ENCODE measurements at places on chromosomes 2 and 18.
A peak's percentile ranks its signal among the peaks of the same experiment; 100 is the strongest.

GRCh38 chr2:107006836-107007235 is 120.9 kb upstream of the ST6GAL2 start:
- DNase-seq, result no peak

DNA sequence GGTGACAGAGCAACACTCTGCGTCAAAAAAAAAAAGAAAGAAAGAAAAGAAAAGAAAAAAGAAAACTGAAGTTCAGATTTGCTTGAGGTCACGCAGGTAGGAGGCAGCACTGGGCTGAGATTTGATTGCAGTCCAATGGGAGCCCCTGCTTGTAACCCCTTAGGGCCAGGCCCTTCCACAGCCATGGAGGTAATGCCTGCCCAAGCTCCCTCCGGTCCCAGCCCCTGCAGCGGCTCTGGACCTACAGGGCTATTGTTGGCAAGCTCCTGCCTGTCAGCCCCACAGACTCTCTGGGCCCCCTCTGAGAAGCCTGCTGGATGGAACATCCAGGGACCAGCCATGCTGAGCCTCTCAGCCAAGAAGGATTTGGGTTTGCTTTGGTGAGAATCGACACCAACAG is 12.2 kb downstream of the ZFP36L2 start:
- DNase-seq, result no peak

- peak; percentile 72 for DNase-seq
Measured at GRCh38 chr2:85133751-85134254, 611 bp downstream of the TCF7L1 start.

- no peak for DNase-seq
Measured at GRCh38 chr2:180938451-180938850, 42.0 kb upstream of the UBE2E3 start.

GRCh38 chr2:205869439-205869838 is 187.1 kb downstream of the NRP2 start:
- DNase-seq, result no peak

DNA sequence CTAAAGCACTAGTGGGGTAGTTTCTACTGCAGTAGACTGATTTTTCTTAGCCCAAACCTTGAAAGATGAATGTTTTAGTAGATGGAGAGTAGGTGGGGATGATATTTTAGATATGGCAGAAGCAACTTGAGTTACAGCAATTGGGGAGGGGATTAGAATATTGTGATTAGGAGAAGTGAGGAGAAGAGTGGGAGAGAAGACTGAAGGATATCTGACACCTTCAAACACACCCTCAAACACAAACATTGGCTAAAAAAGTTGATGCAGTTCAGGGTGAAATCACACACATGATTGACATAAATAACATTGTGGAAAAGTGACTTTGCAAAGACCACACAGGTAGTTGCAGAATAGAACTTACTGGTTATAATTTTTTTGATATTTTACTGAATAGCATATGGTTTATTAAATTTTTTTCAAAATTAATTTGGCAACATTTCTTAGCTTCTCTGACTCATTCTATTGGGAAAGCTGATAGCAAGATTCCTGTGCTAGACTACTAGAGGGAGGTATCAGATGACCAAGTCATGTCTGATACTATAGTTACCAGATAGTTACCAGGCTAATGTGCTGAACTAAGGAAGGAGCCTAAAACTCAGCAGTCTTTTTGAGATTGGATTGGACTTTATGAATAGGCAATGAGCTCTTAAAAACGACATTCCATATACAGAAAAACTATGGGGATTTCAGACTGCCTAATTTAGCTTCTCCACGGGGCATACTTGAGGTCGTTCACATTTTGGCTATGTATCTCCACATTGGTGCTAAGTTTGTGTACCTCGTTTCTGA is 73.0 kb downstream of the ACTR3 start:
- DNase-seq, result no peak

GRCh38 chr2:24489465-24490180 is 1.4 kb upstream of the NCOA1 start:
- no peak for DNase-seq
